ENCODE measurements at places on chromosomes 5 and 9.
A peak's percentile ranks its signal among the peaks of the same experiment; 100 is the strongest.

DNA sequence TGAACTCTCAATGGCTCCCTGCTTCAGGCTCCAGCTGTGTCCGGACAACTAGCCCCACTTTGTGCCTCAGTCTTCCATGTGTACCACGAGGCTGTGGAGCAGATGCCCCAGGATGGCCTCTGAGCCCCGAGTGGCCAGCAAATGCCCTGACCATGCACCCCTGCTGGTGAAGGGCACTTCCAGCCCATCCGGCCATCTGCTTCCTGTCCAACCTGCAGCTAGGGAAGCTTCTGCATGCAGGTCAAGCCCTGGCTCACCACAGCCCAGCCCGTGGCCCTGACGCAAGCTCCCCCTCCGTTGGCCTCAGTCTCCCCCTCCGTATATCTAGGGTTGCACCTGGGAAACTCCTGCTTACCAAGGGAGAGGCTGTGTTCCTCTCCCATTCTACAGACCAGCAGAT, 4.8 kb downstream of the NINJ1 start:
- no peak for DNase-seq

GRCh38 chr5:69238760-69239251, 4.1 kb downstream of the CDK7 start:
- DNase-seq: peak; percentile 67

DNA sequence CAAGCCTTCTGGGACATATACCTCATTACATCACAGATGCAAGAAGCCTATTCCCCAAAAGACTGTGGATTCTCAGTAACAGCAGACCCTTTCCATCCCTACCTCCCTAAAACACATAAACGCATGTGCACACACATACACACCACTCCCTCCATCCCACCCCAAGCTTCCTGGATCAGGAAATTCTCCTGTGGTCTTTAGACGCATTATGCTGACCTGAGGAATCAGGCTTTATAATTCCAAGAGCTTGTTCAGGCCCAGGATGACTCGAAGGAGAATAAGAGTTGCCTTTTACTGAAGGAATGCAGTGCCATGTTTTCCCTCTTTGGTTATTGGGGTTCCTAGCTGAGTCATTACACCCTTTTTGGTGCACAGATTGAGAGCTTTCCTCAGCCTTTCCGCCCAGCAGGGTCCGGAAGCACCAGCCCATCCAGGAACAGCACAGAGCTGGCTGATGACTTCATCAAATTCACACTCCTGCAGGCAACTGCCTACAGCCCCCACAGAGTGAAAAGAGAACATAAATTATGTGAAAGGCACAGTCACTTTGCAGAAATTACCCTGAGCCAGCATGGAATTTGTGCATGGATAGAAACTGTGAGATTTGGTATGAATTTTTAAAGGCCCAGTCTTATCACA, 385.0 kb upstream of the TRPC7 start:
- no peak for DNase-seq

DNA sequence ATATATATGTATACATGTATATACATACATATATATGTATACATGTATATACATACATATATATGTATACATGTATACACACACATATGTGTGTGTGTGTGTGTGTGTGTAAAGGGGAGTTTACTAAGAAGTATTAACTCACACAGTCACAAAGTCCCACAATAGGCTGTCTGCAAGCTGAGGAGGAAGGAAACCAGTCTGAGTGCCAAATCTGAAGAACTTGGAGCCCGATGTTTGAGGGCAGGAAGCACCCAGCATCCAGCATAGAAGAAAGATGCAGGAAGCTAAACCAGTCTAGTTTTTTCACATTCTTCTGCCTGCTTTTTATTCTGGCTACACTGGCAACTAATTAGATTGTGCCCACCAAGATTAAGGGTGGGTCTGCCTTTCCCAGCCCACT, 591.5 kb downstream of the PRR16 start:
- no peak for DNase-seq

DNA sequence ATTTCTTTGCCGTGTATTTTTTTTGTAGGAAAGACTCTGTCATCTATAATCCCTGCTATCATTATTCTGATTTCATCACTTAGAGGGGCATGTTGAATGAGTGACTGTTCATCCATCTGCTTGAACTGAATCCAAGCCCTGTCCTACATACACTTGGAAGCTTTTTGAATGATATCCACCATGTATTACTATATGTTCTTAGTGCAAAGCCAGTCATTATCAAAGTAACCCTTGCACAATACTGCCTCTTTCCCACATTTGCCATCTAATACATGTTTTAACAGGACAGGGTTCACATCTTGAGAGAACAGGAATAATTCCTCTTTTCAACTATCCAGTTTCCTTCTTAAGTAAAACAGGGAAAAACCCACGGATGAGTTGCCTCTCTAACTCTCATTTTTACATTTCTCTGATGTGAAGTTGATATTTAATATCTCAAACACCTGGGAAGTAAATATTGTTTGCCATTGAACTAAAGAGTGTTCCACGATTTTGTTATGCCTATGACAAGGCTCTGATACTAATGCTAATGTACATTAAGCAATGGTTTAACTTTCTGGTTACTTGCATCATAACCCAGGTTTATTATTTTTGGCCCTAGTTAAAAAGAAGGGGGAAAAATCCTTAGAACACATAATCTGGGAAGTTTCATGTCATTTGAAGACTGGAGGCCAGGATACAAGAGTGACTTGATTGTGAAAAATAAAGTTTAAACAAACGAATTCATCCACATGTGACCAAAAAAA, 103.7 kb upstream of the TARS1 start:
- peak; percentile 91 for DNase-seq

DNA sequence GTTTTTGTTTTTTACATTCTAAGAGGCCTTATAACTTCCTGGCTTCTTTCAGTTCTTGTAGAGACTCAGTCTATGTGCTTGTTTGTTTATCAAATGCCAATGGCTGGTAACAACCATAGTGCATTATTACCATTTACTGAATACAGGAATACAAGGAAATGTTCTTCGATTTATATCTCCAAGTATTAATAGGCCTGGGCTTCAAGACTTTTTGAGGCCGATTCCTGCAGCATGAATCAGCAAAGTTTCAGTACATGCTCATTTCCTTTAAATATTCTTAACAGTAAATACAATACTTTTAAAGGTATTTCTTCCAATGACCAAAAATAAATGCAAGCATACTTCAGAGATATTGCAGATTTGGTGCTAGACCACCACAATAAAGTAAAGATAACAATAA, 535.3 kb downstream of the EFNA5 start:
- DNase-seq: peak; percentile 48

- no peak for DNase-seq
Measured at GRCh38 chr5:38099205-38100168, 158.9 kb upstream of the EGFLAM start.

- peak; percentile 21 for DNase-seq
Measured at GRCh38 chr9:71819115-71819739, 50.9 kb upstream of the CEMIP2 start.

DNA sequence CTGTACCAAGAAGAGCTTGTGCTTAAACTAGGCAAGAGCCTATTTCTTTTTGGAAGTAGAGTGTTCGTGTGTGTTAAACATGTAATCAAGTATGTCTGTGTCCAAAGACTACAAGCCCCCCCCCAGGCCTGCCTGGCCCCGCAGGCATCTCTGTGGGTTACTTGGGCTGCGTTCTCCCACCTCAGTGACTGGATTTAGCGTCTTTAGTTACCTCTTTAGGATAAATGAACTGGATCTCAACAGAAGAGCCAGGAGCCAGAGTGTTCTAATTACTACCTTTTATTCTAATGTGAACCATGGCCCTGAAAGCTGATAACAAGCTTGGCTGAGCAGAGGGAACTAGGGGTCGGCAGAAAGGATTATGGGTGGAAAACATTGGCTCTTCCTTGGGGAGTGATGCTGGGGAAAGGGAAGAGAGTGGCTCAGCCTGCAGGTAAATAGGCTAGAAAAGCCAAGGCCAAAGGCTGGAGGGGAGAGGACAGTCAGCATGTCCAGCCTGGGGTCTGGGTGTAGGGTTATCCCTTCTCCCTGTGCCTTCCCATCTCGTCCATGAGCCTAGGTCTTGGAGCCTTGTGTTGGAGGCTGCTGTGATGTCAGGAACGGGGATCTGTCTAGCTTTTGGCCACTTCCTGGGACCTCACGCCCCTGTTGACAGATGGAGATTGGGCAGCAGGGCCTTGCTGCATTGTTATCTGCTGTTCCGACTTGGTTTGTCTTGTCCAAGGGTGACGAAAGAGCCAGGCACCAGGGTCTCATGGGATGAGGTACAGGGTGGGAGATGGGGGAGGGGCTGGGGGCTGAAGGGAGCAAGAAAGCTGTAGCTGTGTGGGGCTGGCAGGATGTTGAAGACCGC, 11.1 kb downstream of the CD74 start:
- no peak for DNase-seq

- DNase-seq: peak; percentile 44
Measured at GRCh38 chr9:81162361-81162760, 527.0 kb downstream of the TLE1 start.

DNA sequence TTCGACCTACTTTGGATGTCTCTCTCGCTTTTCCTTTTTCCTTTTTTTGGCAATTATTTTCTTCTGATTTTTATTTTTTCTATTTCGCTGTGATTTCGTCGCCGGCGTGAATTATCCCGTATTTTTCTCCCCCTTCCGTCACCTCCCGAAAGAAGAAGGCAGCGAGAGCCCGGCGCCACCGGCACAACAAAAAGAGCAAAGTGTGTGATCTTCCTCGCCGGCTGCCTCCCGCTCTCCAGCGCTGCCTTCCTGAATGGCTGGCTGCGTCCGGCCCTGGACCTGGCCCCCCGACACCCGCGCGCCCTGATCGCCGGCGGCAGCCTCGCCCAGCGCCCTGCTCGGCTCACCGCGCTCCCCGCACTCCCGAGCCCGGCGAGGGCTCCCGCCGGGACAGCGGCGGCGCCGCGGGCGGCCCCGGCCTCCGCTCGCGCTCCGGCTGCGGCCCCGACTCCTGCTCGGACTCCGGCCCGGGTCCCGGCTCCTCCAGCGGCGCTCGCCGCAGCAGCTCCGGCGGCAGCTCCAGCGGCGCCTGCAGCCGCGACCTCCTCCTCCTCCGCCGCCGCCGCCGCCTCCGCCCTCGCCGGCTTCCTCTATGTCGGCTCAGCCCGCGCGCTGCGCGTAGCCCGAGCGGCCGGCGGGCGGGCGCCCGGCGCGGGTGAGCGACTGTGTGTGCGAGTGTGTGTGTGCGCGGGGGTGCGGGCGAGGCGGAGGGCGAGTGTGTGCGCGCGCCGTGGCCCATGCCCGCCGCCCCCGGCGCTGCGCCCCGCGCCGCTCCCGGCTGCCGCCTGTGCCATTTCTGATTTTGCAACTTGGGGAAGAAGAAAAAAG, 960 bp downstream of the NR2F1 start:
- DNase-seq: peak; percentile 64

GRCh38 chr9:23686257-23686656, 139.8 kb downstream of the ELAVL2 start:
- no peak for DNase-seq

DNA sequence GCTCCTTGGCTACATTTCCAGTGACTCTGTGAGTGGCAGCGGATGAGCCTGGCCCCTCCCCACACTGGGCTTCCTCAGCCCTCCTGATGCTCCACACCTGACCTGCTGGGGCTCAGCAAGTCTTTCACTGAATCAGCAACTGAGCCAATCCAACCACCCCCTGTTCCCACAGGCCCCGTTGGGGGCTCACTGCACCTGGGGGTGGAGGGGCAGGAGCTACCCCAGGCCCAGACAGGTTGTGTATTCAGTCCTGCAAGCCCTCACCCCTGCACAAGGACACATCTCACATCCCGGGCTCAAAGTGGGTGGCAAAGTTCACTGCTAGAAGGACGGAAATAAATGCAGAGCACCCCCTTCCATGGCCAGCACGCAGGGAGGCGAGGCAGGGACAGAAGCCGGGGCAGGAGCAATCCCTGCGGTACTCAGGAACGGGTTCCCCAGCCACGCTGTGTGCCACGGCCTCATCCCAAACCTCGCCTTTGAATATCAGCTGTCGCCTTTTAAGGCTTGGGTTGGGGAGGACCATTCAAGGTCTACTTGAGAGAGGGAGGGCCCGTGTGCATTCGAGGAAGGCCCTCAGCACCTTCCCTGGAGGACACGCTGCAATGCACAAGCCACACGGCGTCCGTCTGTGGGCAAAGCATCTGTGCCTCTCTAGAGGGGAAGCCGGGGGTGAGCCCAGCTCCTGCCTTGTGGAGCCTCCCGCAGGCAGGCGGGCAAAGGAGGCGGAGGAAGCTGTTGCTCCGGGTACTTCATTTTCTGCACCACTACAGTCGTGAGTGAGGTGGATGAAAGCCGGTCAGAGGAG, 75.0 kb upstream of the SARDH start:
- DNase-seq: no peak

DNA sequence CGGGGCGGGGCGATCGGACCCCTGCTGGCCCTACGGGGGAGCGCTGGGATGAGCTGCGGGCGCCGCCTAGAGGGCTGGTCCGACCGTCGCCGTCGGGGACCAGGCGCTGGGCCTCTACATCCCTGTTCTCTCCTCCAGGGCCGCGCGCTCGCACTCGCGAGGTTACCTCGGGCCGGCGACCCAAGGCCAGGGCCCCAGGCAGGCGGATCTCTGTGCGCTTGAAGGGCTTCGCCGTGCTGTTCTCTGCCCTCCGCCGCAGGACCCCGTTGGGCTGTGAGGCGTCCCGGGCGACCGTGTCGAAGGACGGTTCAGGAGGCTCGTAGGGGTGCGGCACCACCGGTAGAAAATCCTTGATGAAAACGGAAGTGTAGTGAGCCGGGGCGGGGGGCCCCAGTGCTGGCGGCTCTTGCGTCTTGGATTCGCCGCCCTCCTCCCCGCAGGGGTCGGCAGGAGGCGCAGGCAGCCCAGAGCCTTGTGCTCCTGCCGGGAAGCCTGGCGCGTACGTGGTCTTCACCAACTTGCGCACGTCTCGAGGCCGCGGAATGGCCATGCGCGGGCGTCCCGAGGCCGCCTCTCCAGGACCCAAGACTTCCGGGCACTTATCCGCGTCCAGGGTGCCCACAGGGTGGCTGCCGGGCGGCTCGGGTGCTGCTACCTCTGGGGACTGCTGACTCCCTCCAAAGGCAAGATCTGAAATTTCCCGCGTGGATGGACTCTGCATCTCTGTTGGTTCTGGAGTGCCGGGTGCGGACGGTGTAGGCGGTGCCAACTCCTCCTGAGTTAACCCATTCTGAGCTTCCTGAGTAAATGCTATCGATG, 2.0 kb downstream of the PROB1 start:
- DNase-seq: peak; percentile 67

GRCh38 chr5:134735243-134735642, 3.1 kb upstream of the CAMLG start:
- DNase-seq: no peak

GRCh38 chr9:133477992-133478850, 678 bp downstream of the SLC2A6 start:
- peak; percentile 48 for DNase-seq

- DNase-seq: no peak
Measured at GRCh38 chr9:138037140-138037539, 159.6 kb downstream of the CACNA1B start.

DNA sequence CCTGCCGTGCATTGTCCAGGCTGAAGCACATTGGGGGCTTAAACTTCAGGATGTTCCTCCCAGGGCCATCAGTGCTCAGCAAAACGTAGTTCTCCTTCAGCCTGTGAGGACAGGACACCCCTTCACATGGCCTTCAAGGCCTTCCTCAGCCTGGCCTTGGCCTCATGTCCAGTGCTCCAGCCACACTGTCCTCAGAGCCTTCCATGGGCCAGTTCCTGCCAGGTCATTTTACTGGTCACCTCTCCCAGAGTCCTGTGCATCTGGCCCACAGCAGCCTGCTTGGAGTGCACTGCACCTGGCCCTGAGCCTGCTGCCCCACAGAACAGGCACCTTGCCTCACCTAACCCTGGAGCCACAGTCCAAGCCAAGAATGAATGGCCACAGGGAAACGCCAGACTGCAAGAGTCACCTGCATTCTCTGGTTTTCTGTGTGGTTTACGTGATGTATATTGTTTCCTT, 8.7 kb downstream of the HNRNPAB start:
- no peak for DNase-seq

All from amniotic epithelial cell (primary cell).